ENCODE measurements at places on chromosomes 7 and 10. TPM values are rescaled to one million over a fixed set of nuclear protein-coding genes. Genes with fewer than 3 reads are reported as not detected.

The PPP3CB gene
- 39.7 TPM for polyA plus RNA-seq

The ASIC3 gene
- 7.1 TPM for polyA plus RNA-seq

The LLCFC1 gene
- polyA plus RNA-seq: not detected

The MACROH2A2 gene
- polyA plus RNA-seq: 2.1 TPM

The RASA4 gene
- 19.2 TPM for polyA plus RNA-seq

The GRID2IP gene
- not detected for polyA plus RNA-seq

The XRCC2 gene
- 0.13 TPM for polyA plus RNA-seq
